Stimulated activated CD4-positive, alpha-beta T cell treated with anti-CD3 and anti-CD28 coated beads, Interleukin-15, amount 100 ng/mL, for 1 hour (primary cell): ENCODE measurements at places on chromosomes 16 and 17.

GRCh38 chr17:55437159-55437605, 15.5 kb upstream of the MMD start:
- no peak for DNase-seq

- DNase-seq: no peak
These were observed 72.2 kb upstream of the BRD7 start for GRCh38 chr16:50440991-50441390.

DNA sequence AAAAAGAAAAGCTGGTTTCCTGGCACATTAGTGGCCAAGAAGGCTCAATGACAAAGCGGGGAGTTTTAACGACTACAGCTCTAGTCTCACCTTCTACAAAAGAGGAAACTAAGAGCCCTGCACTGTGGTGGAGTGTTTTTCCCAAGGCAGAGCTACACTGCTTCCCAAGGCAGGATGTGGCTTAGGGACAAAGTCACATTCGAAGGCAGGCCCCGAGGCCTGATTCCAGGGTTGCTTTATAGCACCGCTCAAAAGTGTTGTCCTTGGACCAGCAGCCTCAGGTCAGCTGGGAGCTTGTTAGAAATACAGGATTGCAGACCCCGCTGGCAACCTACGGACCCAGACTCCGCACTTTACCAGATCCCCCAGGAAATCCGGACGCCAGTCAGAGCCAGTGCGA, 23.8 kb downstream of the TMEM92 start:
- DNase-seq: no peak

- DNase-seq: no peak
These were observed 52.0 kb downstream of the RNF213 start for GRCh38 chr17:80312621-80313135.

- DNase-seq: no peak
These were observed 73.4 kb upstream of the BRD7 start for GRCh38 chr16:50442221-50442620.

- no peak for DNase-seq
These were observed at the start of gene RILP for GRCh38 chr17:1649844-1650501. Gene RILP, minus strand, starts transcription at chr17:1649866. Its CDS starts 62 bp downstream, at chr17:1649804.

DNA sequence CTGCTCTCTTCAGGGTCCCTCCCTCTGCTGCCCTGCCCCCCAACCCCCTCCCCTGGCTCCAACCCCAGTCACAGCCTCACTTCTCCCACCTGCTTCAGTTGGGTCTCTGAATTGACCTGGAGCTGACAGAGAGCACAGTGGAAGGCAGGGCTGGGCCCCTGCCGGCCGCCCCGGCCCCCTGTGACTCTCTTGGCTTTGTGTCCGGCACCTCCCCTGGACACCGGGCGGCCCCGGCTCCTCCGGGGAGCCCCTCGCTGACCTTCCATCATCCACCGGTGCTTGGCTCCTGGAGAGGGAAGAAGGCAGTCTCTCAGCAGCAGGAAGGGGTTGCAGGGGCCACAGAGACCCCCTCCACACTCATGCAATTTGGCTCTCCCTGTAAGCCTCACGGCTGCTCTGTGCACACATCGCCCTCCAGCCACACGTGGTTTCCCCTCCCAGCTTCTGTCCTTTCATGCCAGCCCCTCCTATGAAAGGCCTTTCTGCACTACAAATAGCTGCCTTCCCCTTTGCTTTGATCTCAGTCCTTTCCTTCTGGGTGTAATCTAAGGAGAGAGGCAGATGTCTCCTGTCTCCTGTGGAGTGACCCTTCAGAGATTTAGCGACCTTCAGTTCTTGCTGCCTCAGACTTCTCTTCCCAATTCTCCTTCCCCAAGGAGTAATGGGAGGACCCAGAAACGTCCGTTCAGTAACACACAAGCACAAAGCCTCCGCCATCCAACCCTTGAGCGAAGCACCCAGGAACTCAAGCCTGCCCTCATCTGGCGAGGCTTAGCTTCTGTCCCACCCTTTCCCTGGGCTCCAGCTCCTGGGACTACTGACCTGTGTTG, 8.3 kb downstream of the NKIRAS2 start:
- DNase-seq: no peak

DNA sequence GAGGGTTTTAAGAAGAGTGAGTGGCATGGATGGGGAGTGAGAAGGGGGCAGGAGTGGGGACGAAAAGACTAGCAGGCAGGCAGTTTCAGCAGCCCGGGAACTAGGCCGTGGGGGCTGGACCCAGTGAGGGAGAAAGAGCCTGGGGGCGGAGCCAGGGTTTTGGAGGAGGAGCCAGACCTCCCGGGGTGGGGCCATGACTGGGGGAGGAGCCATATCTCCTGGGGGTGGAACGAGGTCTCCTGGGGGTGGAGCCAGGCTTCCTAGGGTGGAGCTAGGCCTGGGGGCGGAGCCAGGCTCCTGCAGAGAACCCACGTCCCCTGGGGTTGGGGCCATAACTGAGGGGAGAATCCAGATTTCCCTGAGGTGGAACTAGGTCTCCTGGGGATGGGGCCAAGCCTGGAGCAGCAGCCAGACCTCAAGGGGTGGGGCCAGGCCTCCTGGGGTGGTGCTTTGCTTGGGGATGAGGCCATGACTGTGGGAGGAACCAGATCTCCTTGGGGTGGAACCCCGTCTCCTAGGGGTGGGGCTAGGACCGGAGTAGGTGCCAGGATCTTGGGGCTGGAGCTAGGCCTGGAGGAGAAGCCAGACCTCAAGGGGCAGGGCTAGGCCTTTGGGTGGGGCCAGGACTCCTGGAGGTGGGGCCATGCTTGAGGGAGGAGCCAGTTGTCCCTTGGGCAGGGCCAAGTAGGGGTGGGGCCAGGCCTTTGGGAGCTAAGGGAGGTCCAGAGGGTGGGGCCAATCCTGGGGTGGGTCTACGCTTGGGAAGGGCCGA, 41.7 kb upstream of the JPH3 start:
- no peak for DNase-seq

DNA sequence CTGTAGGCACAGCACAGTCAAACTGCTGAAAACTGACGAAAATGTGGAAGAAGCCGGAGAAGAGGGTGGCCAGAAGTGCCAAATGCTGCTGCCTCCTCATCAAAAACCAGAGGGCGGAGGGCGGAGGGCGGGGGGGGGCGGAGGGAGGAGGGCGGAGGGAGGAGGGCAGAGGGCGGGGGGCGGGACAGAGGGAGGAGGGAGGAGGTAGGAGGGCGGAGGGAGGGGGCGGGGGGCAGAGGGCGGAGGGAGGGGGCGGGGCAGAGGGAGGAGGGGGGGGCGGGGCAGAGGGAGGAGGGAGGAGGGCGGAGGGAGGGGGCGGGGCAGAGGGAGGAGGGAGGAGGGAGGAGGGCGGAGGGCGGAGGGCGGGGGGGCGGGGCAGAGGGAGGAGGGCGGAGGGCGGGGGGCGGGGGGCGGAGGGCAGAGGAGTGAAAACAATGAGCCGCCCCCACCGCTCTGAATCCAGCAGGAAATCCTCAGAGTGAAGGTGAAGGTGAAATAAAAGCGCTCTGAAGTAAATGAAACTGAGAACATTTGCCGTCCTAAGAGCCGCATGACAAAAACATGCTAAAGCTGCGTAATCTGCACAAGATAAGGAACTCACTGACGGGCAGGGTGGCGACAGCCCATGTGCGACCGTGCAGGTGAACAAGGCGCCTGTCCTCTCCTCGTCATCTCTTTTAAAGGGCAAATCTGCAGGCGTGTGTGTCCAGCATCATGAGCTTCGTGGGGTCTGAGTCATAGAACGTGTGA, 22.6 kb upstream of the CBFA2T3 start:
- no peak for DNase-seq

GRCh38 chr17:6755281-6755680, 565 bp upstream of the XAF1 start:
- no peak for DNase-seq

DNA sequence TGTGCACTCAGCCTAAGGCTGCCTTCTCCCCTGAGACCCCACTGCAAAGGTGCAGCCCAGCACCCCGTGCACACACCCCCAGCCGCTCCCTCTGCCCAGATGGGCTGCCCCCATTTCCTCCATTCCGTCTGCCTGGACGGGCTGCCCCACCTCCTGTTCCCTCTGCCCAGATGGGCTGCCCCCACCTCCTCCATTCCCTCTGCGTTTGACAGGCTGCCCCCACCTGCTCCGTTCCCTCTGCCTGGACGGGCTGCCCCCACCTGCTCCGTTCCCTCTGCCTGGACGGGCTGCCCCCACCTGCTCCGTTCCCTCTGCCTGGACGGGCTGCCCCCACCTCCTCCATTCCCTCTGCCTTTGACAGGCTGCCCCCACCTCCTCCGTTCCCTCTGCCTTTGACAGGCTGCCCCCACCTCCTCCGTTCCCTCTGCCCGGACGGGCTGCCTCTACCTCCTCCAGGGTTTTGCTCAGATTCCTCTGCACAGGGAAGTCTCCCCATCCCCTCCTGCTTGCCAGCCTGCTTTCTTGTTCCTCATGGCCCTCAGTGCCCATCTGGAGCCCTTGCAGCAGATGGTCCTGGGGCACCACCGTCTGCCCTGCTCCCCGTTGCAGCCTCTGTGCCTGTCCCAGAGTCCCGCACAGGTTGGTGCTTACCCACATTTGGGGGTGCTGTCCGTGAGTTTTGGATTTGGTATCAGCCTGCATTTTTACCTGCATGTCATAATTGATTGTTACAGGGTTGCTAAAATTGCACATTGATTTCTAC, 23.4 kb upstream of the IL17C start:
- DNase-seq: no peak

GRCh38 chr17:65088621-65089360, 32.3 kb upstream of the GNA13 start:
- no peak for DNase-seq

DNA sequence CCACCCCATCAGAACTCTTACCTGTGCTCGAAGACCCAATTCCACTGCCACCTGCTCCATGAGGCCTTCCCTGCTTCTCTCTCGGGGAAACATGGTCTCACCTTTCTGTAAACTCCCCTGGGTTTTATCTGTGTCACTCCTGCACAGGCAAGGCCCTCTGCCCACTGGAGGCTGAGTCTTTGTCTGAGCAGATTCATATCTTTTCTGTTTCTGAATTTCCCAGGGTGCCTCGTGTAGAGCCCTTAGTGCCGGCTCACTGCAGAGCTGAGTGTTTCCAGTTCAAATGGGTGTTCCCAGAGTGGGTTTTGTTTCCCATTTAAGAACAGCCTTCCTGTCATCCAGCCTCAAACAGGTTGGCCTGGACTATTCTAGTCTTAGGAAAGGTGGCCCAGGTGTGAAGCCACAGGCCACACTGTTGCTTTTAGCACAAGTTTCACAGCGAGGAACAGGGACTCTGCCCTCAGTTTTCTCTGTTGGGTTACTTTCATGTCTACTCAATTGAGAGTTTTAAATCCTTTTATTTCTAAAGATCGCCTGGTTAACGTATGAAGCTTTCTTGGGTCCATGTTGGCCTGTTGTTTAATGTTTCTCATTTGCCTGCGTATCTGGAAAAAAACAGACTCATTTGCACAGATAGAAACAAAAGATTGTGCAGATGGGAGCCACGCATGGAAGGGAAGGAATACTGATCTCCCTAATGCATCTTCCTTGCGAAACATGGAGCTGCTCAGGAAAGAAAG, 228.7 kb downstream of the MSI2 start:
- DNase-seq: no peak

GRCh38 chr17:15181333-15181732, 83.8 kb downstream of the PMP22 start:
- DNase-seq: no peak

- no peak for DNase-seq
These were observed 40.6 kb downstream of the ABCA10 start for GRCh38 chr17:69188064-69188463.

GRCh38 chr16:61148930-61149329, 887.3 kb downstream of the CDH8 start:
- no peak for DNase-seq

DNA sequence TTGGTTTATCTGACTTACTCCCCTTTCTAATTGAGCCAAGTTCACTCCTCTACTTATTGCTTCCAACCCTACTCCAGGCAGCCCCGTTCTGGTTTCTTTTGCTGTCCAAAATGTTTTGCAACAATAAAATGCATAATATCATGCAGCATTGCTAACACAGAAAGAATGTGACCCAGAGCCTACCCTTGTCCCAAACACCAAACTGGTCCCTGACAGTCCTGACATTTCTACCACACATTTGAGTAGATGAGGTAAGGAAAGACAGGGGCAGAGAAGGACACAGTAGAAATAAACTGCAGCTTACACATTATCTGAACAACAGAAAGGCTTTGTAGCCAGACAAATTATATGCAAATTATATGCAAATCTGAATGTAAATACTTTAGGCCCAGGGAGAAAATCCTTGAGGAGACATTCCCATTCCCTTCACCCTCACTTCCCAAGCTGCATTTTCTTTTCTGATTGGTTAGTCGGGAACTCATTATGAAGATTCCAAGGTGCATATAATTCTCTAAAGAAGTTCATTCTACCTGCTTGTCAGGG, 31.6 kb downstream of the SOX9 start:
- DNase-seq: no peak

GRCh38 chr16:2482708-2483534, 8.0 kb downstream of the TBC1D24 start:
- DNase-seq: no peak

DNA sequence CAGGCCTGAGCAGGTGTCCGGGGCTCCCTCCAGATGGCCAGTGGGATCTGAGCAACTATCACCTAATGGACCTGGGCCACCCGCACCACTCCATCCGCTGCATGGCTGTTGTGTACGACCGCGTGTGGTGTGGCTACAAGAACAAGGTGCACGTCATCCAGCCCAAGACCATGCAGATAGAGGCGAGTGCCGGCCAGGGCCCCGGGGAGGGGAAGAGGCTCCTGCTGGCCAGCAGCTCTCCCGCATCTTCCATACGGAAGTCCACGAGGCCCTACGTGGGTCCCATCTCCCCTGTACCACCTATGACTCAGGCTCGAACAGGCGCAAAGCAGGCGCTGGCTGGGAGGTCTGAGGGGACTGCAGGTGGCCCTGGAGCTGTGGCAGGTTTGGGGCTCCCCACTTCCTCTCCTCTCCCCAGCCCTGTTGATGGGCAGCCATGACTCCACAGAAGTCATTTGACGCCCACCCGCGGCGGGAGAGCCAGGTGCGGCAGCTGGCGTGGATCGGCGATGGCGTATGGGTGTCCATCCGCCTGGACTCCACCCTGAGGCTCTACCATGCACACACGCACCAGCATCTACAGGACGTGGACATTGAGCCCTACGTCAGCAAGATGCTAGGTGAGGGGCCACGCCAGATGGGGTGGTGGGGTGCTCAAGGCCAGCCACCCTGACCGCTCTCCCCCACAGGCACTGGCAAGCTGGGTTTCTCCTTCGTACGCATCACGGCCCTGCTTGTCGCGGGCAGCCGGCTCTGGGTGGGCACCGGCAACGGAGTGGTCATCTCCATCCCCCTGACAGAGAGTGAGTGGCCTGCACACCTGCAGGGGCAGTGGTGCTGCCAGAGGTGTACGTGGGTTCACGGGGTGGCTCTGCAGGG, 4.0 kb downstream of the NME3 start:
- DNase-seq: no peak

GRCh38 chr16:20064931-20065330, 8.8 kb downstream of the GPR139 start:
- DNase-seq: no peak

DNA sequence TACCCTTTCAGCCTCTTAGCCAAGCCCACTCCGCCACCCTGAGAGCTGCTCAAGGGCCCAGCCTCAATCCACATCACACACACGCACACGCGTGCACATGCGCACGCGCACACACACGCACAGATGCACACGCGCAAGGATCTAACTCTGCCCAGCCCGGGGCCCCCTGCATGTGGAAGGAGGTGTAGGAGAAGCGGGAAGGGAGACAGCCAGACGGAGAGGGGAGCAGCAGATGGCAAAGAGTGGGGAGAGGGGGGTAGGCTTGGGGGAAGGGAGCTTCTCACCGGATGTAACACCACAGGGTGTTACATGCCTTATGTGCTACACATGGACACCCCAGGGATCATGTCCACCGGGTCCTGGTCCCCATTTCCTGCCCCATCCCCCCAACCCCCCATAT, 15.3 kb downstream of the DLG4 start:
- no peak for DNase-seq

GRCh38 chr16:23930791-23931190, 95.0 kb downstream of the PRKCB start:
- no peak for DNase-seq
